ENCODE measurements at places on chromosomes 5 and 9.

DNA sequence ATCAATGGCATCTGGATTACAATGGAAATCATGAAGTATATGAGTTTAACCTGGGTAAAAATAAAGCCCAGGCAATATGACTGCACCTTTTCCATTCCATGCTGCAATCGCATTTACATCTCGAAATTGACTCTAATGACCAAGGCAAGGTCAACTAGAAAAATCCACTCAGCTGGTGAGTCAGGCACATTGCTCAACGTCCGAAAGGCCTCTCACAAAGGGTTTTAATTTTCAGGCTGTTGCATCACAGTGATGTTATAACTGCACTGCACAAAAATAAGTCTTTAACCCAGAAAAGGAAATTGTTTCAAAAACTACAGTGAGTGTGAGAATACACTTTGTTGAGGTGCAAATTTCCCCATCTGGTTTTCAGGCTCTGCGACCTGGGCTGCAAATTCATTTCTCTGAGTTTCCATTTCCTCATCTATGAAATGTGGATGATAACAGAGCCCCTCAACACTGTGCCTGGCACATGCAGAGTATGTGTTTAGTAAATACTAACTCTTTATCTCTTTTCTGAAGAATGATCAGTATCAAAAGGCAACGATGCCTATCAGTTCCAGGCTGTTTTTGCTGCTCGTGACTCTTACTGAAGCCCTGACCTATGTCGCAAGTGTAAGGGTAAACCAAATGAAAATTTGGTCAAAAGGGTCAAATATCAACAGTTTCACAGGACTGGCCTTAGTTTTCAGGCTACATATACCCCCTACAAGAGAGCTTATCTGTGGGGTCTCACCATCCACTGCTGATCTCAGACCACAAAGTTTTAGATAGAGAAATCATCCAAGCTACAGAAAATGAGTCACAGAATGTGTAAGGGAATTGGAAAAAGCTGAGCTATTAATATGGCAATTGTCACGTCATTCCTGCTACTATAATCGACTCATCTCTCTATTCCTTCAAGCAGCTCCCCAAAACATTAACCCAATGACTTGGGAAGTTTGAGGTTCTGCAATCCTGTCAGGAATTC, 4.1 kb downstream of the NFIL3 start:
- DNase-seq = peak; percentile 82

DNA sequence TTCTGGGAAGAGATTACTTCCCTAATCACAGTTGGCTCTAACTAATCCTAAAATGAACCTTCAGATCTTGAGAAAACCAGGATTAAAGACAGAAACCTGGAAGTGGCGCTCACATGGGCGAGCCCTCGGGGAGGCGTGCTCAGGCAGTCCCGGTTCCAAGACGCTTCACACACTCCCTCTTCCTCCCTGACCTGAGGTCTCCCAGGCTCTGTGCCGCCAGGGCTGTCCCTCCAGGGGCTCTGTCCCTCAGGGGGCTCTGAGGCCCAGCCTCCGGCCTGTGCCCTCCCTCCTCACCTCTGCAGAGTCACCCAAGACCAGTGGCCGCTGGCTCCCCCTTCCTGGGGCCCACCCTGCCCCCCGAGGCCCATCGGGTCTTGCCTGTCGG, 10.2 kb downstream of the SLC9A3 start:
- DNase-seq = no peak

DNA sequence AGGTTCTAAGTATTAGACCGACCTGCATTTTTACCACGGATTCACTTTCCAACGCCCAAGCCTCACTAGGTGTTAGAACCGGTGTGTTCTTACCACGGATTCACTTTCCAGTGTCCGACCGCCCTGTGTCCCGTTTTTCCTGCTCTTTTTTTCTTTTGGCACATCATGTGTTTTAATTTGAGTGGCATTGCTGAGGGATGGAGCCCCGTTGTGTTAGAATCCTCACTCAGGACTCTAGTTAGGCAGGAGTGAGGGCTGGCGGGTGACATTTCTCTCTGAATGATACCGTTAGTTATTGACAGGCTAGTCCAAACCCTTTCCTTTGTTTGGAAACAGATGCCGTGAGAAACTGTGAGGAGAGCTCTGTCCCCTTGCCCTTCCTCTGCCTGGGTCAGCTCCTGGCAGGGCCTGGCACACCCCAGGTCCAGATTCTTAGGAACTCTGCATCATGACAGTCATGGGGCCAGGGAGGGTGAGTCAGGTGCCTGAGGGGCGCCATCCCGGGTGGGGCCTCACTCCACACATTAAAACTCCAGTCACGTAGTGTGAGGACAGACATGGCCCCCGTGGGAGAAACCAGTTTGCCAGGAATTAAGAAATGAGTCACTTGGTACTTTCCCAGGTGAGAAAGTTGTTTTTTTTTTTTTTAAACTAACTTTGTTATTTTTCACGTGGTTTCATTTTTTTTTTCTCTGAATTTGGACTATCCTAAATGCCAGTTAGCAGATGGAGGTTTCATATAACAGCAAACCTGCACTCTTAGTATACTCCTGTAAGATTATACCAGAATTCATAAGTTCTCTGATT, 15.8 kb downstream of the EXOC3 start:
- peak; percentile 77 for DNase-seq

- DNase-seq = no peak
Observed at GRCh38 chr5:138951091-138951985, 76.2 kb upstream of the LRRTM2 start.

DNA sequence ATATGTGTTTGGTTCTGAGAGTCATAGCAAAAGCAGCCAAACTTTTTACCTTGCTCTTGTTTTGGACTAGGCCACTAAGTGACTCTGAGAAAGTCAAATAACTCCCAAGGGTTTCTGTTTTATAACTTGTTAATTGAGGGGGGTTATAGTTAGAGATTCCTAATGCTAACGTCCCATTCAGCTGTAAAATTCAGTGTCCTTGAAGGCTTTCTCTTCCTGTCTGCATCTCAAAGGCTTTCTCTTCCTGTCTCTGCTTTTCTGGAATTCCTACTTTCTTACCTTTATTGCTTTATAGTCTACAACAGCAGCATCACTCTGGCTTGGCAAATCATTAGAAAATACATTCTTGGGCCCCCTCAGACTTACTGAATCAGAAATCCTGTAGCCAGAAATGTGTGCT, 479.5 kb upstream of the SEMA6A start:
- no peak for DNase-seq

DNA sequence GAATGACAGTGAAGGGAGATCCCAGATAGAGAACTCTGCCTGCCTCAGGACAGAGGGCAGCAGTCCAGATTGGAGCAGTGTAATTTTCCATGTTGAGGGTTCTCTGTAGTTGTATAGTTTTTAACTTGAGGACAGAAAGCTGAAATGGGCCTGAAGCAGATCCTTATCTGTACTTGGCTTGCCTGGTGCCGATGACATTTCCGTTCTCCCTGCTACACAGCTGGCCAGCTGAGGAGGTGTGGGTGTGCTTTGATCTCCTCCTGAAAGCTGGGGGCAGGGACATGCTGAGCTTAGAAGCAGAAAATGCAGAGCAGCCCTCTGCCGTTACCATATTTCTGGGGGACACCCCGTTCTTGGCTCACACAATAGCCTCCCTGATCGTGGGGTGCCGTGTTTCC, 10.5 kb downstream of the GLRX start:
- no peak for DNase-seq

DNA sequence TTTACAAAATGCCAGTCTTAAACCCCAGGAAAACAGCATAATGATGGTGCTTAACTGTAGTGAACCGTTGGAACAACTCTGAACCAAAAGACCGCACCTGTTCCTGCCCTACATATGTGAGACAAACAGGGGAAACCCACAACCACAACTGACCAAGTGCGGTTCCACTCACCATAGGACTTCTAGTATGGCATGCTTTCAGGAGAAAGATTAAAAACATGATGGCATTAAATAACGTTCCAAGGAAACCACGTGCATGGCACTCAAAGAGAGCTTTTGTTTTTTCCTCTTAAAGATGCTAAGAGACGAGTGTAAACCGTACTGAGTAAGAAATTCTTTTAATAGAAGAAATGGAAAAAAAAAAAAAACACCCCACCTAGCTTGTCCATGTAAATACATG, 119.8 kb downstream of the SSBP2 start:
- no peak for DNase-seq

- peak; percentile 85 for DNase-seq
Observed at GRCh38 chr5:144028636-144029035, 141.8 kb downstream of the YIPF5 start.

DNA sequence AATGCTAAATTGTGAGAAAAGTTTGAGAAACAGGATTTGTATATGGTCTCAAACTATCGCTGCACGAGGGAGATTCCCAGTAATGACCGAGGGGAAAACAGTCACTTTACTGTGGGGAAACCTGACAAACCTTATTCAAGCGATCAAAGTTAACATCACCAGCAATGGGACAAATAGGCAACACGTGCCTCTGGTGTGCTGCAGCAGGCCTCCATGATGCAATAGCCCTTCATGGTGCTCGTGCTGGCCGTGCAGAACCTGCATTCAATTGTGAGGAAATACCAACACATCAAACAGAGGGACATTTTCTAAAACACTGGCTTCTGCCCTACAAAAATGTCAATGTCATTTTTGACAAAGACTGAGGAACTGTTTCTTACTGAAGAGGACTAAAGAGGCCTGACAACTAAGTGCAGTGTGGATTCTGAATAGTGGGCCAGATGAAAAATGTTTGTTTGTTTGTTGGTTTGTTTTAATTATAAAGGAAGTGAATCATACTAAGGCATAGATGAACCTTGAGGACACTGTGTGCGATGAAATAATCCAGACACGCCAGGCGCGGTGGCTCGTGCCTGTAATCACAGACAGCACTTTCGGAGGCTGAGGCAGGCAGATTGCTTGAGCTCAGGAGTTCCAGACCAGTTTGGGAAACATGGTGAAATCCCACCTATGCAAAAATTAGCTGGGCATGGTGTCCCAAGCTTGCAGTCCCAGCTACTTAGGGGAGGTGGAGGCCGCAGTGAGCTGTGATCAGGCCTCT, 17.6 kb upstream of the MARCHF6 start:
- no peak for DNase-seq

- no peak for DNase-seq
Observed at GRCh38 chr5:206406-206805, 11.5 kb downstream of the CCDC127 start.

GRCh38 chr5:31186672-31187267, 6.7 kb upstream of the CDH6 start:
- DNase-seq = peak; percentile 35

DNA sequence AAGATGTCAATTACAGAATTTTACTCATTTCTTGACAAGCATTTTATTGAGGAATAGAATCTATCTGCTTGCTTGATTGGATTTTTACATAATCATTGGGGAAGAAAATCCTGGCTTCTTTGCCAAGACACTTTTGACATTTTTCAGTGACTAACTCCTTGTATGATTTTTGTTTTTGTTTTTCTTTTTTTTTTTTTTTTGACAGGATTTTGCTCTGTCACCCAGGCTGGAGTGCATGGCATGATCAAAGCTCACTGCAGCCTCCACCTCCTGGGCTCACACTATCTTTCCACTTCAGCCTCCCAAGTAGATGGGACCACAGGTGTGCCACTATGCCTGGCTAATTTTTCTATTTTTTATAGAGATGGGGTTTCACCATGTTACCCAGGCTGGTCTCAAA, 672.3 kb upstream of the RGMB start:
- no peak for DNase-seq

- no peak for DNase-seq
Observed at GRCh38 chr5:170338291-170338690, 40.7 kb upstream of the LCP2 start.

GRCh38 chr5:75438722-75439121, 72.7 kb downstream of the CERT1 start:
- DNase-seq = no peak

DNA sequence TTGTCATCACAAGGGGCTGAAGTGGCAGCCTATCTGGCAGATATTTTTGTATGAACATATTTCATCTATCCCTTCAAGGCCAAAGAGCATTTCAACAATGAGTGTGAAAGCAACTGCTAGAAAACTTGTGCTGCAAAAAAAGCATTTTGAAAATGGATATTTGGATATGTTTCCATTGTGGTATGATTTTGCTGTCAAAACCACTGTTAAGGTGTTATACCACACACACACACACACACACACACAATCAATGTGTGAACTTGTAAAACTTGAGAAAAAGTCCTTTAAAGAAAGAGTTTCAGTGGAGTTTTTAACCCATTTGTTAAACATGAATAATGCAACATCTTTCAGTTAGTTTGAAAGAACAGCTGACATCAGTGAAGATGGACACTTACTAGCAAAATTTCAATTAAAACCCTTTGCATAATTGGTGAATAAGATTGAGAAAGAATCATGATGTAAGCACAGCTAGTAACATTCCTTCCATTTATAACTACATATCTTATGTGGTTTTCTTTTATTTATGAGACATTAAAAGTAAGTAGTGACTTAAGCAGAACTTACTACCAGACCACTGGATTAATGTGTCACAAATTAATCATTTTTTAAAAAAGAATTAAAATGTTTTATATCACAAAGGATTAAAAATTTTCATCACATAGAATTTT, 182.6 kb upstream of the GNA14 start:
- peak; percentile 22 for DNase-seq

DNA sequence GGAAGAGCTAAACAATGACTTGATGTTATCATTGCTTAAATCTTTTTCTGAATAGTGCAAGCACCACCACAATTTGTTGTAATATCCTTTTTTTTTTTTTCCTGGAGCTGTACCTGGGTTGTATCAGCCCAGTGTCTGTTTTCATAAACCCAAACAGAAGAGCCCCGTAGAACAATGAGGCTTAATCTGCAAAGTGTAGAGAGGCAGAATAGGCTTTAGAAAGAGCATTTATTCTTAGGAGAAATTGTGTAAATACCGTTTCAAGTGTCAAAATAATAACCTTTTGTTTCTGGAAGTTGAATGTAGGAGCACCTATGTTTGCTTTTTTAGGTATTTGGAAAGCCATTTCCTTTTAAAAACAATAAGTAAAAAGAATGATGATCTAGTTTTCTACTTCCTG, 26.4 kb downstream of the RGS7BP start:
- no peak for DNase-seq

DNA sequence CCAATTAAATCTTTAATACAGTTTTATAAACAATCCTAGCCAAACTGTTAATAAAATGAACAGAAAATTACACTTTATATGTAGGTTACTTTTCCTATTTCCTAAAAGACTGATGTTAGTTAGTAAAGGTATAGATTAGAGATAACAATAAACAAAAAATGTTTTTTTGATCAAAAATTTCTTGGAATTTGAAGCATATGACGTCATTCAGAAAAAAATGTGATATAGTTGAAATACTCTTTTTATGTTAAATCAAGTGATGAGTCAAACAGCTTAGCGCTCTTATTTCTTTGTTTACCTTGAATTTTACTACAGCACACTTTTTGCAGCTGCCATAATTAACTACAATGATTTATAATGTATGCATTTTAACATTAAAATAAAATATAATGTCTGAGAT, 195.8 kb downstream of the SLC12A2 start:
- no peak for DNase-seq
